ENCODE measurements at places on chromosomes 5 and 9.

DNA sequence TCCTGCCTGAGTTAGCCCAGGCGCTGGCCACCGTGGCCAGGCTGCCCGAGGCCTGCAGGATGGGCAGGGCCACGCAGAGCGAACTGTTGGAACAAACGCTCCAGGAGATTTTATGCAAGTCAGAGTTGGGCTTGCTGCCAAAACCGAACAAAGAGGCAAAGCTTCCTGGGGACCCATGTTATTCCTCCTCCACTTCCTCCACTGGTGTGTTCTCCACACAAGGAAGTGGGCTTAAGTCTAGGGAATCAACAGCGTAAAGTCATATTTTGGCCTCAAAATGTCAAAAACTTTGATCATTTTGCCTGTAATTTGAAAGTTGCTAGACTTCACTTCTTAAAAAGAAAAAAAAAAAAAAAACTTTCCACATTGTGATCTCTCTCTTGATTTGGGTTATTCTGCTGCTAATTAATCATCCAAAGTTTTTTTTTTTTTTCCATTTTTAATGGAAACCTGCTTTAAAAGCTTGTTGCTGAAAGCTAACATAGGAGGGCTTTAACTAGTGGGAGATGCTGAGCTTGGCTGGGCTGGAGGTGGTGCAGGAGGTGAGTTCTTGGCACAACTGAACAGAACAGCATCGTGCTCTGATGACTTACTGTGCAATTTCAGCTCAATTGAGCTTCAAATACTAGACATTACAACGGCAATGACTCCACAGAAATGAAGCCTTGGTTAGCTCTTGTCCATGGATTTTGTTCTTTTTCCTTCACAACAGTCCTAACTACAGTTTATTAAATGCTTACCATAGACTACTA is 73.0 kb downstream of the PTPDC1 start:
- DNase-seq: no peak

GRCh38 chr9:3240656-3241268 is 285.0 kb downstream of the RFX3 start:
- no peak for DNase-seq

- DNase-seq: no peak
Observed at GRCh38 chr9:134252084-134252830, 74.0 kb upstream of the RXRA start.

DNA sequence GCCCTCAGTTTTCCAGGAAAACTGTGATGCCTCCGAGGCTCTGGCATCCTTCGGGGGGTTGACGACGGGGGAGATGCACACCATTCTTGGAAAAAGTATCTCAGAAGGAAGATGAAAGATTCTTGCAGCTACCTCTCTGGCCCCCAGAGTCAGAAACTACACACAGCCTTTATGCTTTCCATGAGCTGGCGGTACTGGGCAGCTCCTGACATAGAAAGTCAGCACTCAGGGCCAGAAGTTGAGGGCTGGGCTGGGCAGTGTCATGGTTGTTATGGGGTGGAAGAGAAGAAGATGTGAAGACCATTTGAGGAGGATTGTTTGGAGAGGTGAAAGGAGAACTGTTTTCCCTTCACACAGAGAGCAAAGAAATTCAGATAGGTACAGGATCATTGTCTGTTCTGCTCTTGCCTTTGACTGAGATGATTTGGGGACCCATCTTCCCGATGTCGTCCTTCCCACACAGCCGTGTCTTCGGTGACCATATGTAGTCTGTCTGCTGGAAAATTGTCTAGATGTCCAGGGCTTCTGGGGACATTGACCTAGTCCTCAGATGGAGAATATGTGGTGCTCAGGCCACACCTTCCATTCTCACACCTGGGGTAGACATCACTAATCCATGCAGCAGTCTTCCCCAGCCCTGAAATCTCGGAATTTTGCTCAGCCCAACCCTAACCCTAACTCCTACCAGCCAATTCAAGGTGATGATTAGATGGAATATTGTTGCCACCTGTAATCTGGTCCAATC is 237.1 kb downstream of the CACNA1B start:
- no peak for DNase-seq

- DNase-seq: no peak
Observed at GRCh38 chr5:4418084-4418483, 722.0 kb upstream of the ADAMTS16 start.

GRCh38 chr5:65834306-65834705 is 92.1 kb upstream of the ERBIN start:
- DNase-seq: no peak

DNA sequence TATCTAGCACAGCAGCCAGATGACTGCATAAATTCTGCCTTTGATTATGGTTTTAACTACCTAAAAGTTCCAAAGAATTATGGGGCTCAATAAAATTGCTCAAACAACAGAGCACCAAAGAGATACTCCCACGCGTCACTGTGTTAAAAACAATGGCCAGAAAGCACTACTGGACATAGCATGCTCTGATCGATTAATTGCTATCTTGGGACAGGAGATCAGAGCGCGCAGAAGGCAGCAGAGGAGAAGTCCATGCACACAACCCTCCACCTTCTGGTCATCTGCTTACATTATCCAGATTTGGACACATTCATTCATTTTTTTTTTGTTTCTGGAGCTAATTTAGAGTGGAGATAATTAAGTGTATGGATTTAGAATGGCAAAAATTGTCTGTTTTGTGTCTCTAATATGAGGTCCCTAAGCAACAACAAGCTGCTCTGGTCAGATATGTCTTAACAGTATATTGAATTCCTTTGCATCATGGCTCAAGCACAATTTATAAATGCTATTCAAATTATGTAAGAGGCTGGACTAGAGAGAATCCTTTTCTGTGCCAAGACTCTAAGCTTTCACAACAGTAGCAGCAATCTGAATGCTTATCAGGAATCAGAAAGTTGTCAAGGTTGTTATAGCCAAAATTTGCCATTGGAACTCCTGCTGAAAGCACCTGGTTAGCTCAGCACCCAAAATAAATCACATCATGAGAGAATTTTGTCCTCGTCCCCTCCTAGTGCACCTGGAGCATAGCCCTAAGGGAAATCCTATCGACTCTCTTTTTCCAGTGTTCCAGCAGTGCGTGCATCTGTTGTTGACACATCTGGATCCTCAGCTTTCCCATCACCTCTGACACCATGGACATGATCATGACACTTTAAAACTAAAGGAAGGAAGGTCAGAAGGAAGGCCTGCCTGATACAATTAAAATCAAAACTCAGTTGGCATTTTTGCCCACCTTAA is 98.6 kb upstream of the HMHB1 start:
- DNase-seq: no peak

GRCh38 chr5:15260356-15261268 is 239.4 kb upstream of the FBXL7 start:
- DNase-seq: no peak

DNA sequence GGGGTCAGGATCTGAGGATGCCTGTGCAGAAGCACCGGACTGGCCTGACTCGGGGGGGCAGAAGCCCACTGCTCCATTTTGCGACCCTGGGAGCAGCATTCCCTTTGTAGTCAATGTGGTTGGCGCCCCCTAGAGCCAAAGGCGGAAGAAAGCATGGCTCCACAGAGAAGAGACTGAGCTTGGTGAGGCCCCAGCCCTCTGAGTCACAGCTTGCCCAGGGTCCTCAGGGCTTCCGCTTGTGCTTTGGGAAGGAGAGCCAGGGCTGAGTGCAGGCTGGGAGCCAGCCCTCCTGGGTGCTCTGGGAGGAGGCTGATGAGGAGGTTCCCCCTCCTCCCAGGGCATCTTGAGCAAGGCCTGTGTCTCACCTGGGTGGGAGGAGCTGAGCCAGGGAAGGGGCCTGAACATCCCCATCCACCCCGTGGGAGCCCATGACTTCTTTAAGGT is 5.5 kb upstream of the AQP3 start:
- no peak for DNase-seq

- DNase-seq: no peak
Observed at GRCh38 chr5:81425569-81425968, 31.6 kb upstream of the ACOT12 start.
